HCT116 (cell line): ENCODE measurements at places on chromosomes 2 and 18.

GRCh38 chr2:40396124-40396523, 55.8 kb downstream of the SLC8A1 start:
- H3K36me3 ChIP-seq = no peaks in the 10 kb centered on the region
- no peak for DNase-seq
- H3K27ac ChIP-seq = no peak overlapping the region
- no peaks in the 10 kb centered on the region for H3K27me3 ChIP-seq
- H3K4me1 ChIP-seq = no peaks in the 10 kb centered on the region
- no peak overlapping the region for H3K4me3 ChIP-seq

- peaks cover 25% of the 10 kb centered on the region for H3K4me1 ChIP-seq
- no peak overlapping the region for H3K4me3 ChIP-seq
- no peaks in the 10 kb centered on the region for H3K27me3 ChIP-seq
- DNase-seq = peak; percentile 55
- no peaks in the 10 kb centered on the region for H3K36me3 ChIP-seq
Observed at GRCh38 chr18:34929336-34929780, 111.9 kb upstream of the MAPRE2 start.

DNA sequence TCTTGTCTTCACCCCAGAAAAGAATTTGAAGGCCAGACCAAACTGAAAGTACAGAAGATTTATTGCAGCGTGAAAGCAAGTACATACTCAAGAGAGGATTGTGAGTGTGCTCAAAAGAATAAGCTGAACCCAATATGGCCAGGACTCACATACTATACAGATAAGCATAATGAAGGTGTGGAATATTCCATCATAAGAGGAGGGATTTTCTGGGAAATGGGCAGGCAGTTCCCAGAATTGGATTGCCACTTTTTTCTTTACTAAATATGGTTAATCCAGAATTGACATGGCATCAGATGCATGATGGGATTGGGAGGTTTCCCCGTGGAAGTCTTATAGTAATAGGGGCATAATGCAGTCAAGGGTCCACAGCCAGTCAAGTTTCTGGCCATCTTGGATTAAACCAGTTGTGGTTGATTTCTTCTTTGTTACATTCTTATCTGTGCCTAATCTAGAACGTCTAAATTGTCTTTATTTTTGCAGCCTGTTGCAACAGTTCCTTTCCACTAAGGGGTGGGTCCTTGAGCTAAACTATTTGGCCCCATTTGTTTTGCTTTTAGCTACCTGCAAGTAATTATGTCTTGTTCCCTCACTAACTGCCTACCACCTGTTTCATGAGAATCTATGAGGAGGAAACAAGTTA, 9.0 kb downstream of the SP140L start:
- no peaks in the 10 kb centered on the region for H3K27me3 ChIP-seq
- H3K36me3 ChIP-seq = no peaks in the 10 kb centered on the region
- no peaks in the 10 kb centered on the region for H3K4me1 ChIP-seq
- H3K27ac ChIP-seq = no peak overlapping the region

GRCh38 chr2:96325884-96326255, 753 bp downstream of the ITPRIPL1 start:
- 0 out of 2 replicates have a peak, but pooled peaks cover 3% of the 10 kb centered on the region for H3K36me3 ChIP-seq
- H3K27ac ChIP-seq = peak overlapping the region; percentile 66
- H3K4me3 ChIP-seq = peak overlapping the region; percentile 72
- no peaks in the 10 kb centered on the region for H3K27me3 ChIP-seq

DNA sequence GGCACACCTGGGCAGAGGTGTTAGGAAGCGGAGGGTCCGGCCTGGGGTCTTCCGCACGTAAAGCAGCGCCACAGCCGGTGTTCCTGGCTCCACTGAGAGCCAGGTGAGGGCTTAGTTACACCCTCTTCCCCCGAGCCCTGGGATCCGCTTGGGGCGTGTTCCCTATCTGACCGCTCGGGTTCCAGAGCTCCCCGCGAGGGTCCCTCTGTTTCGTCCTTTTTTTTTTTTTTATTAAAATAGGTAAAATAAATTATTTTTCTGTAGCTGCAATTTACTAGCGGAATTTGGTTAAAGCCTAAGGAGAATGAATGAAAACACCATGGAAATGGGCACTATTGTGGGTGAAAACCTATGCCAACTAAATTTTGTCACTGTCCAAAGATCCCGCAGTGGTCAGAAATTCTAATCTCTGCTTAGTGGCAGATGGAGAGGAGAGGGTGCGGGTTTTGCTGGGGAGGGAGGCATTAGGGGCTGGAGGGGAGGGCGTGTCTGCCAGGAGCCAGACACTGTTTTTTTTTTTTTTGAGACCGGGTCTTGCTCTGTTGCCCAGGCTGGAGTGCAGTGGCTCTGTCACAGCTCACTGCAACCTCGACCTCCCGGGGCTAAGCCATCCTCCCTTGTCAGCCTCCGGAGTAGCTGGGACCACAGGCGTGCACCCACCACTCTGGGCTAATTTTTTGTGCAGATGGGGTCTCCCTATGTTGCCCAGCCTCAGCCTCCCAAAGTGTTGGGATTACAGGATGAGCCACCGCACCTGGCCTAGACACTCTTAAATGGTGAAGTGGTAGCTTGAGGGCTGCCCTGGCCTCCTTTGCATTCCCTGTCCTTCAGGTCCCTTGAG, 834 bp downstream of the PDCL3 start:
- peak overlapping the region; percentile 76 for H3K27ac ChIP-seq
- peak overlapping the region; percentile 82 for H3K4me3 ChIP-seq
- H3K27me3 ChIP-seq = no peaks in the 10 kb centered on the region
- H3K4me1 ChIP-seq = peaks cover 17% of the 10 kb centered on the region

DNA sequence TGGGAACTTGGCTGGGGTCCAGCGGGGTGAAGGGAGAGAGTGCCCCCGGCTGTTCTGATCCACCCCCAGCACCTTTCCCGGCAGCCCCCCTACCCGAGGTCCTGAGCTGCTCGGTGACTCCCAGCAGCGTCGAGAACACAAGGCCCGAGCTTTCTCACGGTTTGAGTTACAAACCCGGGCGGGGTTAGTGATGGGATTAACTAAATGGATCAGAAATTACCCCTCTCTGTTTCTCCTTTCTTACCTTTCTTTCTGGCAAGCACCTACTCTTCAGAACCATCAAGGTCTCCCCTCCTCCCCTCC, 139.4 kb upstream of the GPC1 start:
- H3K36me3 ChIP-seq = no peaks in the 10 kb centered on the region
- no peak for DNase-seq
- peaks cover 16% of the 10 kb centered on the region for H3K4me1 ChIP-seq
- no peak overlapping the region for H3K4me3 ChIP-seq
- no peaks in the 10 kb centered on the region for H3K27me3 ChIP-seq
- no peak overlapping the region for H3K27ac ChIP-seq

DNA sequence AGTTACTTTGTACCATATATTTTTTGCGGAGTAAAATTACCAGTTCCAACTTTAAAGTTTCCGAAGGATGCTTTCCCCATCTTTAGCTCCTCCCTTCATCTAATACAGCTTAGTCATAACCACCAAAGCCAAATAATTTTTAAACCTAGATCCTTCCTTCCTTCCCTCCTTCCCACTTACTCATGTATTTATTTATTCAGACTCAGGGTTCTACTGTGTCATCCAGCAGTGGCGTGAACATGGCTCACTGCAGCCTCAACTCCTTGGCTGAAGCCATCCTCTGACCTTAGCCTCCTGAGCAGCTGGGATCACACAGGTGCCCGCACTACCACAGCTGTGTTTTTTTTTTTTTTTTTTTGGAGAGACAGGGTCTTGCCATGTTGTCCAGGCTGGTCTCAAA, 4.4 kb downstream of the LPIN2 start:
- no peak overlapping the region for H3K27ac ChIP-seq
- DNase-seq = no peak
- peaks cover 14% of the 10 kb centered on the region for H3K36me3 ChIP-seq
- peaks cover 8% of the 10 kb centered on the region for H3K4me1 ChIP-seq
